Epithelial cell of alveolus of lung (primary cell): ENCODE measurements at places on chromosomes 11 and 22. TPM values are rescaled to one million over a fixed set of nuclear protein-coding genes. Genes with fewer than 3 reads are reported as not detected.

Gene FIBIN
- total RNA-seq: 40.3 and 48.1 TPM in 2 replicates

Gene SCGB1C1
- total RNA-seq: not detected in 2 replicates

Gene CARD18
- not detected in 2 replicates for total RNA-seq

Gene TRIM49
- not detected in 2 replicates for total RNA-seq

Gene OVOL1
- under 0.01 TPM in 1 of 2 replicates, not detected in the other for total RNA-seq

Gene TYR
- total RNA-seq: not detected in 2 replicates

Gene GUCY1A2
- total RNA-seq: 0.40 and 1.2 TPM in 2 replicates

Gene UPK3A
- not detected in 2 replicates for total RNA-seq

Gene E2F8
- total RNA-seq: 1.6 and 2.7 TPM in 2 replicates

Gene CHADL
- total RNA-seq: 0.26 and 0.80 TPM in 2 replicates

Gene APOA4
- total RNA-seq: not detected in 2 replicates

Gene PICALM
- total RNA-seq: 119 and 133 TPM in 2 replicates

Gene F2
- total RNA-seq: not detected in 2 replicates

Gene TEX54
- not detected in 2 replicates for total RNA-seq

Gene CATSPERZ
- not detected in 2 replicates for total RNA-seq

Gene SCN4B
- total RNA-seq: 0.39 and 0.56 TPM in 2 replicates

Gene OR4D11
- not detected in 2 replicates for total RNA-seq

Gene HEPHL1
- total RNA-seq: not detected in 2 replicates

Gene AIFM3
- 0.13 and 0.80 TPM in 2 replicates for total RNA-seq

Gene SLC17A6
- not detected in 2 replicates for total RNA-seq

Gene MIAT
- total RNA-seq: 0.39 and 0.80 TPM in 2 replicates

Gene OR5A1
- total RNA-seq: not detected in 2 replicates

Gene GPHA2
- not detected in 2 replicates for total RNA-seq

Gene CASP5
- total RNA-seq: not detected in 2 replicates

Gene SCUBE2
- total RNA-seq: 0.26 and 1.1 TPM in 2 replicates

Gene OR52I2
- total RNA-seq: not detected in 2 replicates
